ENCODE measurements at places on chromosomes 6 and 20. TPM values are rescaled to one million over a fixed set of nuclear protein-coding genes. Genes with fewer than 3 reads are reported as not detected.

GRCh38 chr20:16158090-16158975 lies 414.9 kb downstream of the KIF16B start:
- H3K27ac ChIP-seq = no peak overlapping the region
- H3K36me3 ChIP-seq = no peaks in the 10 kb centered on the region
- DNase-seq = no peak
- H3K4me3 ChIP-seq = no peak overlapping the region

DNA sequence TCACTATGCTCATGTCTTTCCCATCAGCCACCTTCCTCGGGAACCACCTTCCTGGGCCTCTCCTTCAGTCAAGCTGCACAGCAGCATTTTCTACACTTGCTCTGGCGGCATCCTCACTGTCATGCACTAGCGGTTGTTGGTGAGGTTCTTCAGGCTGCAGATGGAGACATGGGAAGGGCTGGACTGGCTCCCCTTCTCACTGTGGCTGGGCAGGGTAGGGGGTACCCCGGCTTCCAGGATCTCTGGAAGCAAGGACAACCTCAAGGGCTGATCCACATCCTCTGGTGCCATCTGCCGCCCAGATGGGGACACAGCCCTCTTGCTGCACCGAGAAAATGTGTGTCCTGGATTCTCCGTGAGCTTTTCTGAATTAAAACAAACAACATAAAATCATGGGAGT lies 180.1 kb upstream of the RNF24 start:
- peaks cover 11% of the 10 kb centered on the region for H3K36me3 ChIP-seq
- H3K4me3 ChIP-seq = no peak overlapping the region
- no peaks in the 10 kb centered on the region for H3K4me1 ChIP-seq
- DNase-seq = no peak
- H3K27ac ChIP-seq = no peak overlapping the region

GRCh38 chr6:105753207-105753606 lies 332.9 kb upstream of the PRDM1 start:
- no peak overlapping the region for H3K27ac ChIP-seq
- no peak for DNase-seq
- H3K27me3 ChIP-seq = no peaks in the 10 kb centered on the region
- H3K36me3 ChIP-seq = no peaks in the 10 kb centered on the region
- no peak overlapping the region for H3K4me3 ChIP-seq
- no peaks in the 10 kb centered on the region for H3K4me1 ChIP-seq

DNA sequence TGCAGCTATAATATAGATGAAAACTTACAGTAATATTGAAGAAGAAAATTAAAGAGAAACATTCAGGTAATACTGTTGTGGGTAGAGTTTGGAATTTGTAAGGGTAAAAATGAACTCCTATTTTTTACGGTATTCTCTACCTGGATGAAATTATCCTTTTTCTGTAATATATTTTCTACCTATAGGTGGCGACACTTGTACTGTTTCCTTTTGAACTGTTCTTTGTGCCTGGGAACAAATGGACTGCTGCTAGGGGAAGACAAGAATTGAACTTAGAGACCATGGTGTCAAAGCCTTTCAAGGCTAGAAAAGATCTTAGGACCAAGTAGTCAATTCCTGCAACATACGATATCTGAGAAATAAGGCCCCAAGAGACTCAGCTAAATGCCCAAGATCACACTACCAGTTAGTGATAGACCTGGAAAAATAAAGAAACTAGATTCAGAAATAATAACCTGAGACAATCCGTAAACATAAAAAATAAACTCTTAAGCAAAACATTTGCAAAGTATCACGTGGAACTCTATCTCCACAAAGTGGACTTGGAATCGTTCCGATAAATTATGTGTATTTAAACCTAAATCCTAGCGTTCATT lies 383.8 kb downstream of the TFAP2A start:
- H3K4me3 ChIP-seq = no peak overlapping the region
- no peaks in the 10 kb centered on the region for H3K36me3 ChIP-seq
- DNase-seq = no peak
- no peak overlapping the region for H3K27ac ChIP-seq

DNA sequence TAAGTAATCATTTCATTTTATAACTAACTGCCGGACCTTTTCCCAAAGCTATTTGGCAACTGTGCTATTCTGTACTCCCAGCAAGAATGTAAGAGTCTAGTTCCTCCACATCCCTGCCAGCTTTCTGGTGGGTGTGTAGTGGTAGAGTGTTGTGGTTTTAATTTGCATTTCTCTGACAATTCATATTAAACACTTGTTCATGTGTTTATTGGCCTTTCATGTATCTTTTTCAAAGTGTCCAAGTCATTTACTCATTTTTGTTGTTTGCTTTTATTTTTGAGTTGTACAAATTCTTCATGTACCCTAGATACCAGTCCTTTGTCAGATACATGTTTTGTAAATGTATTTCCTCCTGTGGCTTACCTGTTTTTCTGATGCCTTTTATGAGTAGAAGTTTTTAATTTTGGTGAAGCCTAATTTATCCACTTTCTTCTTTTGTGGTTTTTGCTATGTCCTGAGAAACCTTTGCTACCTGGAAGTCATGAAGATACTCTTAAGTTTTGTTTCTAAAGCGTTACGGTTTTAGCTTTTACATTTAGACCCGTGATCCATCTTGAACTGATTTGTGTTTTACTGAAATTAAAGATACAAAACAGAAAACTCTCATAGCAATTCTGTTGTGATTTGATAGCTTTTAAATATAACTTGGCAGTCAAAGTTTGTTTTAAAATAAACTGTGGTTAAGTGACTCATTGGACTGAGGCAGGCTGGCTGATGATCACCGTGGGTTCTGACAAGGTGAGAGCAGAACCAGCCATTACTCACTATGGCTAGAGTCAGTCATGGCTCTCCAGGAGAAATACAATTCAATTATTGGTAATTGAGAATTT lies 8.0 kb downstream of the MYLIP start:
- no peaks in the 10 kb centered on the region for H3K27me3 ChIP-seq
- H3K4me1 ChIP-seq = peaks cover 85% of the 10 kb centered on the region
- DNase-seq = no peak
- no peaks in the 10 kb centered on the region for H3K36me3 ChIP-seq
- H3K4me3 ChIP-seq = no peak overlapping the region

DNA sequence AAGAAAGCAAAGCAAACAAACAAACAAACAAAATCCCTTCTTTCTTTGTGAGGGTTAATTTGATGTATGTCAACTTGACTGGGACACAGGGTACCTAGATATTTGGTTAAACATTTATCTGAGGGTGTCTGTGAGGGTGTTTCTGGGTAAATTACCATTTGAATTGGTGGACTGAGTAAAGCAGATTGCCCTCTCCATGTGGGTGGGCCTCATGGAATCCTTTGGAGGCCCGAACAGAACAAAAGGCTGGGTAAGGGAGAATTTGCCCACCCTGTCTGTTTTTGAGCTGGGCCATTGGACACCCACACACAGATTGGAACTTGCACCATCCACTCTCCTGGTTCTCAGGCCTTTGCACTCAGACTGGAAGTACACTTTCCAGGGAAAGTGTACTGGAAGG lies 628.8 kb upstream of the CITED2 start:
- H3K36me3 ChIP-seq = no peaks in the 10 kb centered on the region
- H3K27me3 ChIP-seq = no peaks in the 10 kb centered on the region
- H3K4me1 ChIP-seq = no peaks in the 10 kb centered on the region
- no peak for DNase-seq
- no peak overlapping the region for H3K27ac ChIP-seq

DNA sequence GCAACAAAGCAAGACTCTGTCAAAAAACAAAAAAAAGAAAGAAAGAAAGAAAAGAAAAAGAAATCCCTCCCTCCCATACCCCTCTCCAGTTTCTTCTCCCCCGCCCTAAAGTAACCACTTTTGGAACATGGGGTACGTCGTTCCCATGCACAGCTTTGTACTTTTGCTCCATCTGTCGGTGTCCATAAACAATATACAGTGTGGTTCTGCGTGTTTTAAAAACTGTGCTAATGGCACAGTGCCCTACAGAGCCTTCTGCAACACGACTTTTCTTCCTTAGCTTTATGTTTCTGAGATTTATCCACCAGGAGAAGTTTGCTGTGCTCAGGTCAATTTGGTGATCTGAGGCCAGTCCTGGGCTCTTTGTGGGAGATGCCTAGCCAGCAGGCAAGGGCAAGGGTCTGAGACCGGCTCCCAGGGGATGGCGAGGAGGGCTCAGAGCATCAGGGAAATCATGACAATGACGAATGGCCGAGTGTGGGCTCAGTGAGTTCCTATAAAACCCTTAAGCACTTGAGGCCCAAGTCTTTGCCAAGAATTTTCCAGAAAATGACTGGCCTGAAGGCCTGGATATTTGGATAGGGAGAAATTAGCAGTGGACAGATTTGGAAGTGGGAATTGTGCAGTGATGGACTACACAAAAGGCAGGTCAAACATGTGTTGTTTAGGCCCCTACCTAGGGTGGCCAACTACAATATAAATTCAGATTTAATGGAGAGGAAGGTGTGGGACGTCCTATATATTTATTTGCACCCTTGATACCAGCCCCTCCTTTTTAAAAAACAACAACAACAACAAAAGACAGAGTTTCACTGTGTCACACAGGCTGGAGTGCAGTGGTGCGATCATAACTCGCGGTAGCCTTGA lies 1.9 kb upstream of the BCAS4 start:
- no peak overlapping the region for H3K27ac ChIP-seq
- no peak for DNase-seq
- H3K4me3 ChIP-seq = no peak overlapping the region
- no peaks in the 10 kb centered on the region for H3K36me3 ChIP-seq
- H3K27me3 ChIP-seq = no peaks in the 10 kb centered on the region

GRCh38 chr6:15427331-15428070 lies 181.6 kb downstream of the JARID2 start:
- H3K27me3 ChIP-seq = no peaks in the 10 kb centered on the region
- no peaks in the 10 kb centered on the region for H3K4me1 ChIP-seq
- no peak overlapping the region for H3K4me3 ChIP-seq
- no peak for DNase-seq

GRCh38 chr6:41406728-41407489 lies 71.5 kb downstream of the NCR2 start:
- peaks cover 17% of the 10 kb centered on the region for H3K4me1 ChIP-seq
- no peak overlapping the region for H3K27ac ChIP-seq
- H3K27me3 ChIP-seq = no peaks in the 10 kb centered on the region
- H3K4me3 ChIP-seq = no peak overlapping the region
- H3K36me3 ChIP-seq = no peaks in the 10 kb centered on the region

DNA sequence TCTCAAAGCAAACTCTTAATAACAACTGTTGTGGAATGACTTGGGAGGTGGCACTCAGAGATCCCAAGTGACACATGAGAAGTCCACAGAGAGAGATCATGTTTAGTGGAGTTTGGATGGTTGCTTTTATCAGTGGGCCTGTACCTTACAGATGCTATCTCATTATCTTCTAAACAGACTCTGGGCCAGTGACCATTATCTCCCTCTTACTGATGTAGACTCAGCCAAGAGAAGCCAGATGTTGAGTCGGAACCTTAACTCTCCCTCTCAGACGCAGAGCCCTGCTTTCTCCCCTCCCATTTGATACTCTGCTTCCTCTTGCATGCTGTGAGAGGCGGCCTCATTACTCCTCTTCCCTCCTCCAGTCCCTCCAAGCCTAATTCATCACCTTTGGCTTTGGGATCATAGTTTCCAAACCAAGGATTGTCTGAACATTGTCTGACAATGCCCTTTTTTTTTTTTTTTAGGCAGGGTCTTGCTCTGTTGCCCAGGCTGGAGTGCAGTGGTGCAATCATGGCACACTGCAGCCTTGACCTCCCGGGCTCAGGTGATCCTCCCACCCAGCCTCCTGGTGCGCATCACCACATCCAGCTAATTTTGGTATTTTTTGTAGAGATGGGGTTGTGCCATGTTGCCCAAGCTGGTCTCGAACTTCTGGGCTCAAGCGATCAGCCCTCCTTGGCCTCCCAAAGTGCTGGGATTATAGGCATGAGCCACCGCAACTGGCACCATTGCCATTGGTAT lies 4.5 kb upstream of the DDR1 start:
- no peaks in the 10 kb centered on the region for H3K36me3 ChIP-seq
- DNase-seq = no peak
- no peaks in the 10 kb centered on the region for H3K27me3 ChIP-seq
- no peak overlapping the region for H3K4me3 ChIP-seq
- H3K27ac ChIP-seq = no peak overlapping the region
- H3K4me1 ChIP-seq = peaks cover 38% of the 10 kb centered on the region

GRCh38 chr6:111720931-111721496 lies 115.3 kb upstream of the TRAF3IP2 start:
- peaks cover 31% of the 10 kb centered on the region for H3K4me1 ChIP-seq
- H3K36me3 ChIP-seq = no peaks in the 10 kb centered on the region
- no peak for DNase-seq
- no peaks in the 10 kb centered on the region for H3K27me3 ChIP-seq

GRCh38 chr6:110529907-110530306 lies 53.5 kb upstream of the SLC22A16 start:
- no peak overlapping the region for H3K4me3 ChIP-seq
- DNase-seq = no peak
- H3K27ac ChIP-seq = peak overlapping the region; percentile 85
- no peaks in the 10 kb centered on the region for H3K36me3 ChIP-seq

- H3K36me3 ChIP-seq = no peaks in the 10 kb centered on the region
- DNase-seq = peak; percentile 53
- H3K4me1 ChIP-seq = peaks cover 25% of the 10 kb centered on the region
- peak overlapping the region; percentile 70 for H3K4me3 ChIP-seq
Measured at GRCh38 chr6:35343092-35343834, 905 bp downstream of the PPARD start.

DNA sequence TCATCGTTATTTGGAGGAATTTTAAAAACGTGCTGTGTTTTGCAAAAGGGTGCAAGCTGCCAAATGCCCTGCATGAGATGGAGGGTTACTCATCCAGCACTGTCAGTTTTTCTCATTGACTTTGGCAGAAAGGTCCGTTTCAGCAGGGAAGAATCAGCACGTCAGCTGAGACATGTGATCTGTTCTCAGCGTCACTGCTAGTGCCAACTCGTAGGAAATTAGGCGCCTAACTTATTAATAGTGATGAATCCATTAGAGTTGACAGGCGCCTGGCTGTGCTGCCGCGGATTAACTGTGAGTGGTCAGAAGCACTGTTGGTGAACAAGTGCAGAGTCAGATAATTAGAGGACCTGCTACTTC lies 175.5 kb upstream of the FOXQ1 start:
- no peaks in the 10 kb centered on the region for H3K27me3 ChIP-seq
- no peak for DNase-seq
- no peaks in the 10 kb centered on the region for H3K36me3 ChIP-seq
- no peak overlapping the region for H3K4me3 ChIP-seq

- H3K27me3 ChIP-seq = no peaks in the 10 kb centered on the region
- H3K4me1 ChIP-seq = peaks cover 64% of the 10 kb centered on the region
- no peak overlapping the region for H3K4me3 ChIP-seq
- H3K27ac ChIP-seq = no peak overlapping the region
- no peaks in the 10 kb centered on the region for H3K36me3 ChIP-seq
Measured at GRCh38 chr6:15437090-15437635, 191.3 kb downstream of the JARID2 start.

GRCh38 chr6:87922947-87923330 lies 124.7 kb upstream of the SPACA1 start:
- no peak for DNase-seq
- no peaks in the 10 kb centered on the region for H3K36me3 ChIP-seq
- no peak overlapping the region for H3K4me3 ChIP-seq
- no peak overlapping the region for H3K27ac ChIP-seq

BTN2A1 gene
- total RNA-seq = 17.7 TPM

POM121L2 gene
- not detected for total RNA-seq

PRR18 gene
- not detected for total RNA-seq

SLC13A3 gene
- total RNA-seq = 8.5 TPM

CALHM5 gene
- 4.8 TPM for total RNA-seq

APOM gene
- 2.0 TPM for total RNA-seq

FOXC1 gene
- 36.0 TPM for total RNA-seq

CCN6 gene
- total RNA-seq = not detected

CCDC170 gene
- total RNA-seq = 0.66 TPM

NTSR1 gene
- not detected for total RNA-seq

TRIM31 gene
- total RNA-seq = not detected

Measured in tibial nerve (tissue), 4 donors.